Chondrocyte (in vitro differentiated cells): ENCODE measurements at places on chromosomes 12 and 14. TPM values are rescaled to one million over a fixed set of nuclear protein-coding genes. Genes with fewer than 3 reads are reported as not detected.

- H3K4me3 ChIP-seq = no peak overlapping the region
- DNase-seq = no peak
- H3K27me3 ChIP-seq = no peaks in the 10 kb centered on the region
- H3K36me3 ChIP-seq = peaks cover 16% of the 10 kb centered on the region
- H3K27ac ChIP-seq = no peak overlapping the region
Measured at GRCh38 chr12:67662910-67663538, 14.5 kb downstream of the DYRK2 start.

GRCh38 chr14:34056046-34056445, 105.2 kb upstream of the EGLN3 start:
- no peaks in the 10 kb centered on the region for H3K36me3 ChIP-seq
- DNase-seq = no peak
- H3K27me3 ChIP-seq = no peaks in the 10 kb centered on the region
- no peak overlapping the region for H3K4me3 ChIP-seq
- H3K4me1 ChIP-seq = peaks cover 31% of the 10 kb centered on the region

- H3K4me3 ChIP-seq = no peak overlapping the region
- H3K36me3 ChIP-seq = no peaks in the 10 kb centered on the region
- DNase-seq = no peak
- no peak overlapping the region for H3K27ac ChIP-seq
- H3K27me3 ChIP-seq = no peaks in the 10 kb centered on the region
Measured at GRCh38 chr12:74337951-74338350, 199.7 kb upstream of the ATXN7L3B start.

DNA sequence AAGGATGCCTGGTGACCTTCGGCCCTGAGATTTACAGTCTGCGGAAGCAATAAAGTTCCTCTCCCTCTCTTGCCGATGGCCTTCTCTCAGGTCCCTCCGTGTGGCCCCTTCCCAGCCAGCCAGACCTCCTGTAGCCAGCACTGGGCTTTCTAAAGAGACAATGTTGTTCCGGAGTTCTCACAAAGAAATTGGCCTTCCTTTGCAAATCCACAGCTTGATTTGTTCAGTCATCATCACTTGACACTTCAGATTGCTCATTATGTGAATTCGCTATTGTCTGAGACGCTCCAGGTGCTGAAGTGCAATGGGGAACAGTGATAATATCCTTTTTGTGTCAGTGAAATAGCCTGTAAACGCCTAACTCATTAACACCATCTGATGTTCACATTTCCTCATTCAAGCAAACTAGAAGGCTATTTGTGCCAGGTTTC, 43.7 kb upstream of the GPHB5 start:
- no peak for DNase-seq
- no peaks in the 10 kb centered on the region for H3K27me3 ChIP-seq
- no peak overlapping the region for H3K27ac ChIP-seq
- peaks cover 4% of the 10 kb centered on the region for H3K36me3 ChIP-seq
- H3K4me1 ChIP-seq = no peaks in the 10 kb centered on the region
- H3K4me3 ChIP-seq = no peak overlapping the region

DNA sequence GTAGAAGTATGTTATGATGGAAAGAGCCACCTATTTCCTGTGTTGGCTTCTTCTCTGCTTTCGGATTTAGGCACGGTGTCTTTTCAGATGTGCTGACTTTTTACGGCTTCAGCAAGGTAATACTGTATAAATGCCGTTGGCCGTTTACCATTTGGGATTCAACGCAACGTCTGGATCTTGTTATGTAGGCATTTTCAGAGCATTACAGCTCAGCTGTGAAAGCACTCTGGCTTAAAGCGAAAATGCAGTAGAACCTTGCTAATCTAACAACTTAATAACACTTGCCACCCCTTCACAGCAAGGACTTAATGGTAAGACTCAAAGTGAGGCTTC, 229.9 kb downstream of the EFCAB11 start:
- H3K36me3 ChIP-seq = no peaks in the 10 kb centered on the region
- no peak overlapping the region for H3K4me3 ChIP-seq
- no peak for DNase-seq
- H3K27me3 ChIP-seq = no peaks in the 10 kb centered on the region

DNA sequence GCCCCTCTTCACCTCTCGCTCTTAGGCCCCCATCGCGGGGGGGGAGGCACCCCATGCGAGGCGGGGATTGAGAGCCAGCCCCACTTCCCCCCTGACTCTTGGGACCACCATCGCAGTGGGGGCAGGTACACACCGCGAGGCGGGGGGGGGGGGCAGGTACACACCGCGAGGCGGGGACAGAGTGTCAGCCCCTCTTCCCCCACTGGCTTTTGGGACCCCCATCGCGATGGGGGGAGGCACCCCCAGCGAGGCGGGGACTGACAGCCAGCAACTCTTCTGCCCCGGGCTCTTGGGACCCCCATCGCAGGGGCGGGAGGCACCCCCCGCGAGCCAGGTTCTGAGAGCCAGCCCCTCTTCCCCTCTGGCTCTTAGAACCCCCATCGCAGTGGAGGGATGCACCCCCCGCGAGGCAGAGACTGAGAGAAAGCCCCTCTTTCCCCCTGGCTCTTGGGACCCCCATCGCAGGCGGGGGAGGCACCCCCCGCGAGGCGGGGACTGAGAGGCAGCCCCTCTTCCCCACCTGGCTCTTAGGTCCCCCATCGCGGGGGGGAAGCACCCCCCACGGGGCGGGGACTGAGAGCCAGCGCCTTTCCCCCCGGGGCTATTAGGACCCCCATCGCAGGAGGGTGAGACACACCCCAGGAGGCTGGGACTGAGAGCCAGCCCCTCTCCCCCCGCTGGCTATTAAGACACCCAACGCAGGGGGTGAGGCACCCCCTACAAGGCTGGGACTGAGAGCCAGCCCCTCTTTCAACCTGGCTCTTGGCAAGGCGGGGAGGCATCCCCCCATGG, 196.5 kb upstream of the PZP start:
- DNase-seq = no peak
- no peak overlapping the region for H3K27ac ChIP-seq
- no peaks in the 10 kb centered on the region for H3K4me1 ChIP-seq
- H3K4me3 ChIP-seq = no peak overlapping the region
- no peaks in the 10 kb centered on the region for H3K27me3 ChIP-seq

- H3K4me1 ChIP-seq = no peaks in the 10 kb centered on the region
- no peak overlapping the region for H3K4me3 ChIP-seq
- no peaks in the 10 kb centered on the region for H3K27me3 ChIP-seq
- no peak overlapping the region for H3K27ac ChIP-seq
Measured at GRCh38 chr12:83318386-83319098, 631.8 kb downstream of the TMTC2 start.

PTHLH gene
- 1.1 to 1.8 TPM (median 1.3 TPM) in 3 replicates for total RNA-seq

KRT86 gene
- total RNA-seq = 0.44 to 0.92 TPM (median 0.67 TPM) in 3 replicates

MUCL1 gene
- not detected in 3 replicates for total RNA-seq
